Fibroblast of gingiva (primary cell): ENCODE measurements at places on chromosomes 7 and 10.

DNA sequence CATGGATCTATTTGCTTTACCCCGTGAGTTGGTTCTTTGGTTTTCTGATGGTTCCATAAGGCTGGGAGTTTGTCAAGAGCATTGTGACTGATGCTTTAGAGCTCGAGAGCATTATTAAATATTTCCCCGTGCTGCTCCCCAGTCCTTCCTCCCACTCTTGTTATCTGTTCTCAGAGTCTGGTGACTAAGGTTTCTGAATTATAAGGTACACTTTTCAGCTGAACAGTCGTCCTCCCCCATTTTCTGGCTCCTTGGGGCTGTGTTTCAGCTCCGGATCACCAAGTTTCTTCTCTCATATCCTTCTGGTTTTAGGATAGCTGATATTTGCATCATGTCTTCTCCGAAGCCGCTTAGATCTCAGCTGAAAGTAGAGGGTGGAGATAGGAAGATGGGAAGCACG lies 57.8 kb upstream of the CACNB2 start:
- DNase-seq: no peak

DNA sequence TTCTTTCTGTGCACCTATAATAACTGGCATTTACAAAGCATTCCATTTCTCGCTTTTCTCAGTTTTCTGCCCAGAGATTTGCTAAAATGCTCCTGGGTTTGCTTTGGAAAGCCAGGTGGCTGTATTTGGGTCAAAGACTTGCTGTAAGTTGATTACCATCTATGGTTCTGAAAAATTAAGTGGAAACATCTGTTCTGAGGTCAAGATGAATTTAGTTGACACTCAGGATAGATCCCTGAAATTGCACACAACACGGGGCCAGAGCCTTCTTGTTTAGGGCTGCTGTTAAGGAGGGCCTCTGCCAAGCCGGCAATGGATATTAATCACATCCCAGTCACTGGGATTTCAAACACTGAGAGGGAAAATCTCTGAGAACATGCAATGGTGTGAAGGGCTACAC lies 111.6 kb upstream of the GLI3 start:
- peak; percentile 45 for DNase-seq

GRCh38 chr10:121426307-121426706 lies 171.9 kb downstream of the FGFR2 start:
- no peak for DNase-seq

- no peak for DNase-seq
These were observed 174.6 kb downstream of the CCDC3 start for GRCh38 chr10:12826800-12827372.

DNA sequence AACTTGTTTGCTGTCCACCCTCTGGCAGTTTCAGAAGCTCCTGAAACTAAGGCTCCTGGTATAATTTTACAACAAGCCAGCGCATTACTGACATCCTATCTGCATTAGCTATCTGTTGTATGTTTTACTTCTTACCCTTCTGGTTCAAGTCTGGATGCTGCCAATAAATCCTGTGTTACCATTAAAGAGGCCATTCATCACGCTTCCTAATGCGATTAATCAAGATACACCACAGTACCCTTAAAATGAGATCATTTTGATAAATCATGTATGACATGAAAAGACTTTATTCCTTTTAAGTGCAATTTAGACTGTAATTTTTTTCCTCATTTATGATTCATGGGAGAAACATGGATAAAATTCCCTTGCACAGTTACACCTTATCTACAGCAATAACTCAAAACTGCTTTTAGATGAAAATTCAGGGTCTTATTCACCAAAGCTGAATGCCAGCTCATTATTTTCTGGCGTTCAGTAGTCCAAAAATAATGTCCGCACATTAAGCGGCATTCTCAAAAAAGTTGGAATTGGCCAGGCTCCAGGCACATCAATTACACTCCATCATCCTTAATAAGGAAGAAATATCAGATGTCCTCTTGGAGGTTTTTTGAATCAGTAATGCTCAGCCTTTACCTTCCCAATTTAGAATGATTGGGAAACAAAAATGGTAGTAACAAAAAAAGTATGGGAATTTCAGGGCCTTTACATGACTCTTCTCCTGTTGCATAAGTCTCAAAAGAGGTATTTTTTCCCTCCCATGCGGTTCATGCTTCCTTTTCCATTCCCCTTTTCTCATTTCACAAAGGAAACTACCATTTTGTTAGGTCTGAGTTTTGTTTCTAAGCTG lies 878.5 kb downstream of the LRMDA start:
- DNase-seq: peak; percentile 9

GRCh38 chr10:131214521-131215244 lies 96.8 kb downstream of the TCERG1L start:
- no peak for DNase-seq

GRCh38 chr10:130046591-130046990 lies 64.0 kb downstream of the C10orf143 start:
- DNase-seq: no peak

DNA sequence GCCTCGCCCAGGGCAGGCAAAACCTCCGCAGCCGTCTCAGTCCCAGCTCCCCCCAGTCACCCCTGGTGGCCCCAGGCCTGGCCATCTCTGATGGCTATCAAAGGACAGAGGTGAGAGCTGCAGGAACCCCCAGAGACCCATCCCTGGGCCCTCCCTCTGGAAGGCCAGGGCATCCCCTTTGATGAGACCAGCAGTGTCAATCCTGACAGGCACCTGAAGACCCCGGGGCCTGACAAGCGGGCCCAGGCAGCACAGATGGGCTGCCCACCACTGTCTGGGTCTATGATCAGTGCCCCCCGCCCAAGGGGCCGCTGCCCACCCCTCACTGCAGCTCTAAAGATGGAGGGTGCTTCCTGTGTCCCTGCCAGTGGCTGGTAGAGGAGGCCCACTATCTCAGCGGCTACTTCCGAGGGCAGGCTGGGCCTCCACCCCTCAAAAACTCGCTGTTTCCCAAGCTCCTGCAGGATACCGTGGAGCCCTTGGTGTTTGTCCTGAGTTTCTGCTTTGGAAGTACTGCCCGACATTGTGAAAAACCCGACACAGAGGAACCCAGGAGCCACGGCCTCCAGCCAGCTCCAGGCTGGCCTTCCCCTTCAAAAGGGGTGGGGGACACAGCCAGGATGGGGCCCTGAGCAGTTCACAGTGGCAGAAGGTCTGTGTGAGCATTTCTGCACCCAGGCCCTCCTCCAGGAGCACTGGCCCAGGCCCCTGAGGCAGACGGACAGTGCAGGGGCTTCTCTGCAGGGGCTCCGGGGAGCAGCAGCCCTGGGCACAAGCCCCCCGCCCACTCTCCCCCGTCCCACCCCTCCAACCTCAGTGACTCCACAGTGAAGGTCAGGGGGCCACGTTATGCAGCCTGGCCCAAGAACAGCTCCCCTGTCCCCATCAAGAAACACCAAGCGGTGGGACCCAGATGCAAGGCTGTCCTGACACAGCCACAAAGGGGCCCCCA lies 99.2 kb downstream of the PDGFA start:
- no peak for DNase-seq
